ENCODE measurements at places on chromosomes 13 and 19. TPM values are rescaled to one million over a fixed set of nuclear protein-coding genes. Genes with fewer than 3 reads are reported as not detected.

FXYD3 gene
- total RNA-seq = 0.71 TPM

BEST2 gene
- total RNA-seq = 2.9 TPM

TSKS gene
- not detected for total RNA-seq

ZNF628 gene
- 7.9 TPM for total RNA-seq

LIPE gene
- 1.3 TPM for total RNA-seq

GPR183 gene
- not detected for total RNA-seq

TEKTIP1 gene
- total RNA-seq = not detected

Data from A549 treated with Hydrocortisone at 1 μM for 4 hours (cell line).